ENCODE measurements at places on chromosomes 6 and 20.

DNA sequence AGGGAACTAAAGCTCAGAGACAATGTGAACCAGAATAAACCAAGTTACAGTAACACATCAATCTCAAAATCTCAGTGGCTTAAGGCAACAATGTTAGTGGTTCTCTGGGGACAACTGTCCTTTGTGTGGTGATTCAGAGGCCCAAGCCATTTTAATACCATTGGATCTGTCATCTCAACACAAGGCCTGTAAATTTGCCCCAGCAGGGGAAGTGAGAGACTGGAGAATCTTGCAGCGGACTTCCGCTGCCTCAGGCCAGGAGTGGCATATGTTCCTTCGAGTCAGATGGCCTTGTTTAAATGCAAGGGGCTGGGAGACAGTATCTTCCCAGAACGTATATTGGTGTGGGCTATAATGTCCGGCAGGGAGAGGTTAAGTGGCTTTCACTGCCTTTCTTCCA is 126.0 kb downstream of the CD83 start:
- H3K36me3 ChIP-seq = no peaks in the 10 kb centered on the region
- H3K27me3 ChIP-seq = no peaks in the 10 kb centered on the region
- no peak overlapping the region for H3K27ac ChIP-seq
- no peak overlapping the region for H3K4me3 ChIP-seq

GRCh38 chr6:157517601-157518359 is 136.8 kb downstream of the ZDHHC14 start:
- H3K4me3 ChIP-seq = no peak overlapping the region
- no peaks in the 10 kb centered on the region for H3K27me3 ChIP-seq
- no peaks in the 10 kb centered on the region for H3K36me3 ChIP-seq
- peaks cover 6% of the 10 kb centered on the region for H3K4me1 ChIP-seq

GRCh38 chr6:147514831-147515230 is 6.3 kb downstream of the SAMD5 start:
- H3K4me1 ChIP-seq = no peaks in the 10 kb centered on the region
- no peaks in the 10 kb centered on the region for H3K36me3 ChIP-seq
- no peak overlapping the region for H3K27ac ChIP-seq
- DNase-seq = no peak

DNA sequence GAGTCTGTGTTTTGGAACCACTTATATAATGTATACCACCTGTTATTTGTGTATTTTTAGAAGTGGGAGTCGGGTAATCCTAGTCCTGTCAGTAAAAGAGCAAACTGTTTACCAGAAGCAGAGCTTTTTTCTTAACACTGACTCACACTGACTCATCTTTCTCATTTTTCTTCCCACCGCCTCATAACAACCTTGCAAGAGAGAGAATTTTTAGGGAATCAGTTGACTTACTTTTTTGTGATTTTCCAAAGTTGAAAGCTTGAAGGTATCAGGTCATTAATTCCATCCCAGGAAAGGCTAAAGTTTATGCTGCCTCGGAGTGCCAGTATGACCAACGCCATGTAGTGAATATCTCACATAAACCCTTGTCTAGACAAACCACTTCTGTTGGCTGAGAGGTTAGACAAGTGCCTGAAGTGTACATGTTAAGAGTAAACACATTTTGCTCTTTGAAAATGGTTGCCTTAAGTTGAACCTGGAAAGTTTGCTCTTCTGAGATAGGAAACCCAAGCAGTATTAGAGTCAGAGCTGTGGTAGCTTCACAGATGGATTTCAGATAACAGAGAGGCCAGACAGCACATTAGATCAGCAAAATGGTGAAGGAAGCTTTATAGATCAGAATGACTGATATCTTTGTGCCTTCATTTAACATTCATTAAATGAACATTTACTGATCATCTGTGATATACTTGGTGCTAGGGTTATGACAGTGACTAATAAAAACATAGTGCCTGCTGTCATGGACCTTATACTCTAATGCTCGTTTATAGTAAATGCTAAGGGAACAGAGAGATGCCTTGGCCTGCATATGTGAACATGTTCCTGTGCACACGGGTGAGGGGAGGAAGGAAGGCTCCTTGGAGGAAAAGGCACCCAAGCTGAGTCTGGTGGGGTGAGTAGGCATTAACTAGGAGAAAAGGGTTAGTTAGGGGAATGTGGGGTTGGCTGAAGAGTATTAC is 29.1 kb upstream of the PKIG start:
- no peak overlapping the region for H3K4me3 ChIP-seq
- no peaks in the 10 kb centered on the region for H3K36me3 ChIP-seq
- DNase-seq = no peak
- H3K4me1 ChIP-seq = no peaks in the 10 kb centered on the region

DNA sequence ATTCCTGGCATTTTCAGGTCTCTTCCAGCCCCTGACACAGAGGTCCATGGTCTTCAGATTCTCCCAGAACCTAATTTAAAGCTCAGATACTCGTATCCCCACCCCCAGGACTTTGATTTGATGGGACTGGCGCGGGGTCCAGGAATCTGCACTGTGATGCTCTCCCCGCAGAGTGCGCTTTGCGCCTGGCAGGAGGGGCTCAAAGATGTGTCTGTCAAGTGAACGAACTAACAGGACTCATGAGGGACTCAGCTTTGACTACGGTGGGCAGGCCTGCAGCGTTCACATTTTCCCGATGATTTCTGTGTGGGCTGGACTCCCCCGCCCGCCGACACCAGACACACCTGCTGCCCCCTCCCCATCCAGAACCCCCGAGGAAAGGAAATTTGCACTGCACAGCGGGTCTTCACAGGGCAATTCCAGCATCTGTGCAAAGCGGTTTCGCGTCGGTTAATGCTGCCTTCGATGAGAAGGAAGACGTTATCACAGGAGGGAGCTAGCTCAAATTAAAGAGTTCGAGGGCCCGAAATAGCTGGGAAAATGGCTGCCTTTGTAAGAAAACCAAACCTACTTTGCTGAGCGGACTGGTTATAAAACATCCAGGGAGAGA is 90.2 kb downstream of the ZDHHC14 start:
- H3K27me3 ChIP-seq = no peaks in the 10 kb centered on the region
- H3K4me3 ChIP-seq = no peak overlapping the region
- H3K27ac ChIP-seq = no peak overlapping the region
- H3K4me1 ChIP-seq = no peaks in the 10 kb centered on the region
- no peaks in the 10 kb centered on the region for H3K36me3 ChIP-seq

- H3K27me3 ChIP-seq = no peaks in the 10 kb centered on the region
- H3K4me1 ChIP-seq = no peaks in the 10 kb centered on the region
- no peaks in the 10 kb centered on the region for H3K36me3 ChIP-seq
Observed at GRCh38 chr6:166989427-166990032, 9.7 kb upstream of the CEP43 start.

GRCh38 chr20:24871480-24872213 is 77.4 kb upstream of the CST7 start:
- no peak overlapping the region for H3K27ac ChIP-seq
- H3K36me3 ChIP-seq = no peaks in the 10 kb centered on the region
- no peak for DNase-seq

- peak; percentile 67 for DNase-seq
- H3K4me3 ChIP-seq = no peak overlapping the region
- no peaks in the 10 kb centered on the region for H3K27me3 ChIP-seq
- peaks cover 9% of the 10 kb centered on the region for H3K4me1 ChIP-seq
- no peak overlapping the region for H3K27ac ChIP-seq
Observed at GRCh38 chr6:105793130-105793529, 293.0 kb upstream of the PRDM1 start.

GRCh38 chr20:44942264-44942973 is 17.8 kb downstream of the TOMM34 start:
- no peaks in the 10 kb centered on the region for H3K4me1 ChIP-seq
- no peak for DNase-seq
- H3K27me3 ChIP-seq = no peaks in the 10 kb centered on the region
- H3K27ac ChIP-seq = no peak overlapping the region
- H3K4me3 ChIP-seq = no peak overlapping the region

DNA sequence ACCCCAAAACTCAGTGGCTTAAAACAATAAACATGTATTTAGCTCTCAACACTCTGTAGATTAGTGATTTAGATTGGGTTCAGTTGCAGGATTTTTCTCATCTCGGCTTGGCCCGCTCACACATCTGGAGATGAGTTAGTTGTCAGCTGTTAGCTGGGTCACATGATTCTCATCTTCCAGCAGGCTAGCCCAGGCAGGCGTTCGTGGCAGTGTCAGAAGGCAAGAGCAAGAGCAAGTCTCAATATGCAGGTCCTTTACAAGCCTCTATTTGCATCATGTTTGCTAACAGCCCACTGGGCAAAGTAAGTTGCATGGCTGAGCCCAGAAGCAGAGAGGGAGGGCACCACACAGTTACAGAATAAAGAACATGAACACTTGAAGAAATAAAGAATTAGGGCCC is 83.6 kb upstream of the MYLIP start:
- H3K4me3 ChIP-seq = no peak overlapping the region
- DNase-seq = no peak
- no peak overlapping the region for H3K27ac ChIP-seq
- H3K27me3 ChIP-seq = no peaks in the 10 kb centered on the region

- H3K4me1 ChIP-seq = peaks cover 19% of the 10 kb centered on the region
- H3K27me3 ChIP-seq = no peaks in the 10 kb centered on the region
- DNase-seq = no peak
- H3K27ac ChIP-seq = no peak within 1 kb of the TSS
- no peak within 1 kb of the TSS for H3K4me3 ChIP-seq
Observed at GRCh38 chr20:43726811-43727338, at the start of gene GTSF1L. Gene GTSF1L (minus strand): TSS chr20:43727002. CDS start chr20:43726694, 308 bp downstream.

- H3K4me1 ChIP-seq = no peaks in the 10 kb centered on the region
- H3K27me3 ChIP-seq = no peaks in the 10 kb centered on the region
- H3K27ac ChIP-seq = no peak overlapping the region
- H3K36me3 ChIP-seq = no peaks in the 10 kb centered on the region
- no peak for DNase-seq
Observed at GRCh38 chr20:17466641-17467040, 64.5 kb downstream of the BFSP1 start.

- H3K36me3 ChIP-seq = peaks cover 24% of the 10 kb centered on the region
- H3K27me3 ChIP-seq = no peaks in the 10 kb centered on the region
- H3K4me3 ChIP-seq = peak overlapping the region; percentile 79
- H3K27ac ChIP-seq = peak overlapping the region; percentile 88
Observed at GRCh38 chr6:35299674-35300073, 2.1 kb downstream of the DEF6 start.

DNA sequence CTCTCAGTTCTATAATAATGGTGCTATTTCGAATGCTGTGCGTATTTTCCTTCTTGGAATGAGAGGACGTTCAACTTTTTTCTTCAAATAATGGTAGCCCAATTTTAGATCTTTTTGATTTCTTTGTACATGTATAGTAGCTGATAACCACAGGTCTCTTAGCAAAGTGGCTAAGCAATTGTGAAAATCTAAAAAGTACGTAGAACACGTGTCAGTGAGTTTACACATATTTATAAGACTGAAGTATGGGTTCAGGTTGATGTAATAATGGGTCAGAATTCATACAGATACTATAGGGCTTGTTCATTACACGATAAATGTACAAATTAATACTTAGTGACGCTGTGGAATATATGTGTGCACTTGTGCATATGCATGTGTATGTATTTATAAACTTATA is 1.3 kb downstream of the SMIM13 start:
- H3K36me3 ChIP-seq = no peaks in the 10 kb centered on the region
- peaks cover 12% of the 10 kb centered on the region for H3K4me1 ChIP-seq
- peak overlapping the region; percentile 56 for H3K27ac ChIP-seq
- no peaks in the 10 kb centered on the region for H3K27me3 ChIP-seq

DNA sequence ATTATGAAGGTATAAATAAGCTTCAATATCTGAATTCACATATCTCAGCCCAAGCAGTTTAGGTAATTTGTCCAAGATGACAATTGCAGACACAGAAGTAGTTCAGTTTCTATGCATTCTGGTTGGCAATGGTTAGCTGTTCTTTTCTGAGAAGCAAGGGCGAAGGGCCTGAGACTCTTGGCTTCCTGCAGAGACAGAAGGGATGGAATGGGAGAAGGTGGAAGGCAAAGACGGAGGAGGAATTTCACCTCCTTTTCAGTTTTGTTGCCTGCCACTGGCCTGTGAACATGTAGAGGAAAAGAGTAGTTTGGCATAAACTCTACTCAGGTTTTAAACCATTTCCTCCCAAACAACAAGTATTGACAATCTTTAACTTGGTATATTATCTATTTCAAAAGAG is 180.7 kb upstream of the HS3ST5 start:
- DNase-seq = no peak
- H3K4me1 ChIP-seq = no peaks in the 10 kb centered on the region
- H3K4me3 ChIP-seq = no peak overlapping the region

GRCh38 chr6:132614554-132614953 is 9.5 kb downstream of the TAAR2 start:
- no peaks in the 10 kb centered on the region for H3K27me3 ChIP-seq
- H3K4me1 ChIP-seq = no peaks in the 10 kb centered on the region
- H3K27ac ChIP-seq = no peak overlapping the region
- DNase-seq = peak; percentile 18

GRCh38 chr6:26485112-26485780 is 14.9 kb upstream of the BTN1A1 start:
- no peaks in the 10 kb centered on the region for H3K36me3 ChIP-seq
- H3K27me3 ChIP-seq = no peaks in the 10 kb centered on the region
- H3K4me3 ChIP-seq = no peak overlapping the region
- no peak for DNase-seq

DNA sequence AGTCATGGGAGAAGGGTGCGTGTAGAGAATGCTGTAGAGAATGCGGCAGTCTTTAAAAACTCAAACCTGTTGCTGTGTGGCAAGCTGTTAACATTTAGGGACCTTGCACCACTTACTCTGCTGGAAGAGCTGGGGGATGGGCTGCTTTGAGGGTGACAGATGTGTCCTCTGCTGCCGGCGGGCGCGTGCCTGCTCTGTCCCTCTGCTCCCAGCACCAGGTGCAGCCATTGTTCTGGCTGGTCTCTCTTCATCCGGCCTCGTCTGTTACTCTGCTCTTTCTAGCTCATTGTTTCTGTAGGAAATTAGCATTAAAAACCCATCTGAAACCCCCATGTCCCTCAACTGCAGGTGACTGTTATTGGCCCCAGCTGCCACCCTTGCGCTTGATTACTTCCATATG is 78.5 kb downstream of the CBFA2T2 start:
- H3K36me3 ChIP-seq = peaks cover 2% of the 10 kb centered on the region
- no peak overlapping the region for H3K4me3 ChIP-seq
- H3K4me1 ChIP-seq = peaks cover 20% of the 10 kb centered on the region
- H3K27ac ChIP-seq = no peak overlapping the region
- peak; percentile 29 for DNase-seq
- no peaks in the 10 kb centered on the region for H3K27me3 ChIP-seq

DNA sequence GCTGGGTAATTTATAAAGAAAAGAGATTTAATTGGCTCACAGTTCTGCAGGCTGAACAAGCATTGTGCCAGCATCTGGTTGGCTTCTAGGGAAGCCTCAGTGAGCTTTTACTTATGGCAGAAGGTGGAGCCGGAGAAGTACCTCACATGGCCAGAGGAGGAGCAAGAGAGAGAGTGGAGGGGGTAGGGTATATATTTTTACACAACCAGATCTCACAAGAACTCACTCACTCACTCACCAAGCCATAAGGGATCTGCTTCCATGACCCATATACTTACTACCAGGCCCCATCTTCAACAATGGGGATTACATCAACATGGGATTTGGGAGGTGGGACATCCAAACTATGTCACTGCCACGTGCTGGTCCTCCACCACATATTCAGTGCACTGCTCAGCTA is 152.6 kb upstream of the PRND start:
- no peak overlapping the region for H3K4me3 ChIP-seq
- H3K27me3 ChIP-seq = peaks cover 8% of the 10 kb centered on the region
- no peak for DNase-seq
- no peaks in the 10 kb centered on the region for H3K36me3 ChIP-seq
- no peaks in the 10 kb centered on the region for H3K4me1 ChIP-seq

Data from B cell (primary cell).